ENCODE measurements at places on chromosomes 5 and 9. TPM values are rescaled to one million over a fixed set of nuclear protein-coding genes. Genes with fewer than 3 reads are reported as not detected.

Gene DNLZ
- 9.9 TPM for total RNA-seq

Gene GRXCR2
- total RNA-seq, result not detected

Gene PDE6A
- total RNA-seq, result not detected

Gene PCDHB12
- total RNA-seq, result 0.25 TPM

Gene TMEM252
- total RNA-seq, result not detected

Gene PPP3R2
- not detected for total RNA-seq

Gene KCNMB1
- total RNA-seq, result 1.3 TPM

Gene OTULINL
- not detected for total RNA-seq

Gene INSL4
- total RNA-seq, result under 0.01 TPM

Gene ISCA1
- 25.8 TPM for total RNA-seq

Gene SHROOM1
- 2.6 TPM for total RNA-seq

Gene SLCO4C1
- not detected for total RNA-seq

Measured in aortic smooth muscle cell (primary cell).